ENCODE measurements at places on chromosomes 2 and 18. TPM values are rescaled to one million over a fixed set of nuclear protein-coding genes. Genes with fewer than 3 reads are reported as not detected.

MPP4 gene
- not detected for total RNA-seq

STEAP3 gene
- total RNA-seq = 43.8 TPM

CRYBA2 gene
- total RNA-seq = not detected

PIEZO2 gene
- 40.3 TPM for total RNA-seq

LYPD6B gene
- total RNA-seq = 0.79 TPM

IL1F10 gene
- total RNA-seq = not detected

DNA sequence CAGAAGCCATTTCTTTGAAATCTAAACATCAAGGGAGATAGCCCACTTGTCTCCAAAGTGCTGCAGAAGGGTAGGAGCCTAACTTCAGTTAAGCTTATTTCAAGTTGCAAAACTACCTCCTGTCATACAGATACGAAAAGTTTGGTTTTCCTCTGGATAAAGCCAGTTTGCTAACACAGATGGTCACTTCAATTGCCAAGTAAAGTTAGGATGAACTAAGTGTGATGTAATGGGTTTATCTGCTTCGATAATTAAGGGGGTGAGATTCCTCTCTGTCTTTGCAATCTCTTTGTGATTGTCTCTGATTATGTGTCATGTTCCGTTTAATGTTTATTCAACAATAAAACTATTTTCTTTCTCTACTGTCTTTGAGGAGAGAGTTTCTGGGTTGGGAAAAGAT, 156.4 kb downstream of the SLC39A10 start:
- H3K27me3 ChIP-seq = no peaks in the 10 kb centered on the region
- no peaks in the 10 kb centered on the region for H3K36me3 ChIP-seq
- no peak overlapping the region for H3K27ac ChIP-seq
- H3K4me3 ChIP-seq = no peak overlapping the region

GRCh38 chr2:165558832-165559231, 89.3 kb downstream of the CSRNP3 start:
- H3K27me3 ChIP-seq = no peaks in the 10 kb centered on the region
- H3K36me3 ChIP-seq = no peaks in the 10 kb centered on the region

GRCh38 chr2:222610746-222611145, 45.1 kb downstream of the FARSB start:
- no peaks in the 10 kb centered on the region for H3K4me1 ChIP-seq
- H3K36me3 ChIP-seq = no peaks in the 10 kb centered on the region
- H3K27me3 ChIP-seq = no peaks in the 10 kb centered on the region
- no peak overlapping the region for H3K27ac ChIP-seq
- no peak overlapping the region for H3K4me3 ChIP-seq

GRCh38 chr2:236214376-236214995, 46.3 kb upstream of the GBX2 start:
- DNase-seq = no peak
- peaks cover 10% of the 10 kb centered on the region for H3K27me3 ChIP-seq
- no peak overlapping the region for H3K27ac ChIP-seq
- H3K36me3 ChIP-seq = no peaks in the 10 kb centered on the region
- H3K4me1 ChIP-seq = no peaks in the 10 kb centered on the region

- H3K27me3 ChIP-seq = no peaks in the 10 kb centered on the region
- H3K4me3 ChIP-seq = no peak overlapping the region
- H3K4me1 ChIP-seq = no peaks in the 10 kb centered on the region
These were observed 435.2 kb downstream of the ARHGAP15 start for GRCh38 chr2:143564419-143564818.

- peak overlapping the region; percentile 97 for H3K27ac ChIP-seq
- peaks cover 4% of the 10 kb centered on the region for H3K4me1 ChIP-seq
- H3K36me3 ChIP-seq = no peaks in the 10 kb centered on the region
These were observed 503 bp downstream of the ANXA4 start for GRCh38 chr2:69742322-69742952.

DNA sequence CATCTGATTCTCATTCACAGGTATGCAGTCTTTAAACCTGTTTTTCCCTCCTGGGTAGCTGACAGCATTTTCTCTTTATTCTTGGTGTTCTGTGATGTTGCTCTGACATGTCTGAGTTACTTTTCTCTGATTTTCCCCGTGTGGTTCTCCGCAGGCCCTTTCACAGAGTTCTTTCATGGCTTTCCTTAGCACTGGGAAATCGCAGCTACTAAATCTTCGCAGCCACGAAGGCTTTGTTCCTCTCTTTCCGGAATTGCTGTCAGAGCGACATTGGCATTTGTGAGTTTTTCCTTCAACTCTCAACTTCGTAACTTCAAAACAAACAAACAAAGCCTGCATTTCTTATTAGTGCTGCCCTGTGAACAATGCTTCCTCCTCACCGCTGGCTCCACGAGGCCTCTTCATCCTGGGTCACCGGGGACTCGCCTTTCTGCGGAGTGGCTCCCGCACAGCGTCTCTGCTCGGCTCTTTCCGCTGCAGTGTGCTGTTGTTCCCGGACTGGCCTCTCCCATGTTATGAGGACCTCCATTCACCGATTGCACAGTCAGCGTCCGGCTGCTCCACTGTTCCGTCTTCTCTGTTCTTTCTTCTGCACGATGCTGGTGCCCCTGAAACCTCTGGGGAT, 16.1 kb downstream of the COLEC11 start:
- H3K27me3 ChIP-seq = no peaks in the 10 kb centered on the region
- no peaks in the 10 kb centered on the region for H3K4me1 ChIP-seq
- H3K4me3 ChIP-seq = no peak overlapping the region
- peak; percentile 25 for DNase-seq

- H3K36me3 ChIP-seq = peaks cover 26% of the 10 kb centered on the region
- H3K4me3 ChIP-seq = no peak overlapping the region
- no peak for DNase-seq
- H3K4me1 ChIP-seq = peaks cover 13% of the 10 kb centered on the region
- H3K27me3 ChIP-seq = no peaks in the 10 kb centered on the region
- peak overlapping the region; percentile 53 for H3K27ac ChIP-seq
These were observed 10.2 kb downstream of the SP3 start for GRCh38 chr2:173955004-173955403.

DNA sequence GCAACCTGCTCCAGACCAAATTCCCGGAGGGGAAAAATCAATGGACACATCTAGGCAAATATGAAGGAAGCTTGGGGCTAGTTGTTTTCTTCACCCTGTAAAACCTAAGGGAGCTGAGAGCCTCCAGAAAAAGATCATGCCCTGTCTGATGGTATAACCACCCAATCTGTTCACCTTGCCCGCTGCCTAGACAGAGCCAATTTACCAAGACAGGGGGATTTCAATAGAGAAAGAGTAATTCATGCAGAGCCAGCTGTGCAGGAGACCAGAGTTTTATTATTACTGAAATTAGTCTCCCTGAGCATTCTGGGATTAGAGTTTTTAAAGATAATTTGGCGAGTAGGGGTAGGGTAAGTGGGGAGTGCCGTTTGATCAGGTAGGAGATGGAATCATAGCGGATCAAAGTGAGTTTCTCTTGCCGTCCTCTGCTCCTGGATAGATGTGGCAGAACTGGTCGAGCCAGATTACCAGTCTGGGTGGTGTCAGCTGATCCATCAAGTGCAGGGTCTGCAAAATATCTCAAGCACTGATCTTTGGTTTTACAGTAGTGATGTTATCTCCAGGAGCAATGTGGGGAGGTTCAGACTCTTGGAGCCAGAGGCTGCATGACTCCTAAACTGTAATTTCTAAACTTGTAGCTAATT, 35.1 kb upstream of the B4GALT6 start:
- H3K27ac ChIP-seq = no peak overlapping the region
- no peak for DNase-seq
- peaks cover 1% of the 10 kb centered on the region for H3K4me1 ChIP-seq
- no peaks in the 10 kb centered on the region for H3K27me3 ChIP-seq
- no peak overlapping the region for H3K4me3 ChIP-seq

DNA sequence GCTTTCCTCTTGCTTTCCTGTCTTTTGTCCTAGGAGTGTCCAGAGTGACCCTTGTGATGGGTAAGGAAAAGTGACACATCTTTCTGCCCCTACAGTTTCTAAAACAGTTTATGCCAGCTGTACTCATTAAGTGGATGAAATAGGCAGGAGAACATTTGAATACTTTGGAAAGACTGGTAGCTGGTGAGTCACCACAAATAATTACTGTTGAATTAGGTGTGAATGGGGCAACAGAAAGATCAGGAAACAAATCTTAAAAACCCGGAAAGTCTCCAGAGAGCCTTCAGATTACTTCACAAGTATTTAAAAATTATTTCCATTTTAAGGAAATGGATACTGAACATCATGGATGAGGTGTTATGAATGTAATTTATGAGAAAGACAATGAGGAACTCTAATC, 278.5 kb downstream of the CLIP4 start:
- H3K27ac ChIP-seq = no peak overlapping the region
- DNase-seq = no peak
- no peak overlapping the region for H3K4me3 ChIP-seq
- H3K4me1 ChIP-seq = no peaks in the 10 kb centered on the region
- no peaks in the 10 kb centered on the region for H3K36me3 ChIP-seq

- no peaks in the 10 kb centered on the region for H3K36me3 ChIP-seq
- H3K27ac ChIP-seq = no peak overlapping the region
- no peak for DNase-seq
These were observed 77.1 kb downstream of the ADAM23 start for GRCh38 chr2:206520450-206520849.

DNA sequence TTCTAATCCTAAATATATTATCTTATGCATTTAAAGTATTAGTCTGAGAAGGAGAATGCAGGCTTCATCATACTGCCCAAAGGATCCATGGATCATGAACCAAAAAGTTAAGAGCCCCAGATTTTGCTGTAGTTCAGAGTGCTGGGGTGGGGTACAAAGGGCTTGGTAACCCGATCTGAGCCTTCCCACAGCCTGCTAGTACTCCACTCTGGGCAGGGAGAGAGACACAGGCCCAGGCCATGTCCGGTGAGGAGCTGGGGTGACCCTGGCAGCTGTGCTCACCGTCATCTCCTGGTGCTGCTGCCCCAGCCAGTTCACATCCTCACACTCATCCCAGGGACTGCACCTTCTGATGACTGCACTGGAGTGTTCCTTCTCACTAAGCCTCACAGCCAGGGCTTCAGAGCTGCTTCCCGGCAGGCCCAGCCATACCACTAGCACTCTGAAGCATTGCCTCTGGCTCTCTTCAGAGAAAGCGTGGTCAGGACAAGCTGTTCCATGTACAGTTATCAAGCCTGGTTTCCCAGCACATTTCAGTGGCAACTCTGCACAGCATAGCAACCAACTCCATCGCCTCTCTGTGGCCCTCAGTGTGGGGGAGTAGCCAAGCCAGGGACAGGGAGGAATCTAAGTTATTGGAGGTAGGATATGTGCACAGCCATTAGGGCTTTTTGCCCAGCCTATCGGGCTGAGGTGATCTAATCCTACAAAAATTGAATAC, 189.0 kb upstream of the CTAGE1 start:
- H3K36me3 ChIP-seq = no peaks in the 10 kb centered on the region
- no peak for DNase-seq
- no peak overlapping the region for H3K27ac ChIP-seq
- H3K4me1 ChIP-seq = peaks cover 8% of the 10 kb centered on the region
- no peaks in the 10 kb centered on the region for H3K27me3 ChIP-seq

GRCh38 chr18:8707556-8708300, 2.4 kb downstream of the MTCL1 start:
- no peaks in the 10 kb centered on the region for H3K36me3 ChIP-seq
- no peak overlapping the region for H3K27ac ChIP-seq
- no peak for DNase-seq
- no peak overlapping the region for H3K4me3 ChIP-seq

GRCh38 chr2:10083046-10083445, 2.8 kb upstream of the CYS1 start:
- no peak overlapping the region for H3K27ac ChIP-seq
- no peak overlapping the region for H3K4me3 ChIP-seq
- H3K36me3 ChIP-seq = no peaks in the 10 kb centered on the region
- H3K4me1 ChIP-seq = peaks cover 6% of the 10 kb centered on the region
- peaks cover 35% of the 10 kb centered on the region for H3K27me3 ChIP-seq

DNA sequence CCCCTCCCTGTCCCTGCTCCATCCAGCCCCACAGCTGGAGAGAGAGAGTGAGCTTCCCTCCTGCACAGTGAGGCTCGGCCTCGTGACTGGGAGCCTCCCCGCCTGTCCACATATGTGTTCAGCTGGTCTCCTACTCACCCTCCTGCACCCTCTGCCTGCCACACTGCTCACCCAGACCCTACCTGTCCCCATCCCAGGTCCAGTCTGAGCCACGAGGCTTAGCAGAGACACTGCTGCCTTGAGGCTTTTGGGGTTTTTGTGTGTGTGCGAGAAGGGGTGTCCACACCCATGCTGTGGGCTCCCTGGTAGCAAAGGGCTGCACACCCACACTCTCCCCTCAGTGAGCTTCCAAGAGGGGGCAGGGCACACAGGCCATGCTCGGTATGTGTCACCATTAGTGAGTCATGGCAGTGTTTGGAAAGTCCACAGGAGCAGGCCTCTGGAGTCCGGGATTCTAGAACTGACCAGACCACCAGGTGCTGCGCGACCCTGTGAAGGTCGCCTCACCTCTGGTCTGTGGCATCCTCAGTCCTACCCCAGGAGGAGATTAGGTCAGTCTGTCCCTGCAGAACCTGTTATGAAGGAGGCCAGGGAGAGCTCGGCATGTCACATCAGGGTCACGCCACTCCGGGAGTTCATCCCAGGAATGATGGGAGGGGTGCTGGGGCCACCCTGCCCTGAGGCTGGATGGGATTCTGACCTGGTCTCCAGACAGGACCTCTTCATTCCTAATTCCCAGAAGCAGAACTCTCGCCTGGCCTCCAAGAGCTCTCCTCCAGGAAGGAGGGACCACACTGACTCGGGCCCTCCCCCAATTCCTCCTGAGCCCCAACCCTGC, 39.9 kb upstream of the SMAD7 start:
- no peak for DNase-seq
- H3K4me1 ChIP-seq = peaks cover 42% of the 10 kb centered on the region
- H3K27me3 ChIP-seq = no peaks in the 10 kb centered on the region
- H3K4me3 ChIP-seq = no peak overlapping the region

- H3K27ac ChIP-seq = no peak overlapping the region
- DNase-seq = no peak
- H3K36me3 ChIP-seq = no peaks in the 10 kb centered on the region
- no peak overlapping the region for H3K4me3 ChIP-seq
These were observed 40.3 kb upstream of the RALBP1 start for GRCh38 chr18:9435041-9435440.

GRCh38 chr2:106159866-106160785, 34.0 kb downstream of the UXS1 start:
- H3K27ac ChIP-seq = peak overlapping the region; percentile 26
- no peaks in the 10 kb centered on the region for H3K27me3 ChIP-seq
- peaks cover 28% of the 10 kb centered on the region for H3K4me1 ChIP-seq
- peaks cover 6% of the 10 kb centered on the region for H3K36me3 ChIP-seq

DNA sequence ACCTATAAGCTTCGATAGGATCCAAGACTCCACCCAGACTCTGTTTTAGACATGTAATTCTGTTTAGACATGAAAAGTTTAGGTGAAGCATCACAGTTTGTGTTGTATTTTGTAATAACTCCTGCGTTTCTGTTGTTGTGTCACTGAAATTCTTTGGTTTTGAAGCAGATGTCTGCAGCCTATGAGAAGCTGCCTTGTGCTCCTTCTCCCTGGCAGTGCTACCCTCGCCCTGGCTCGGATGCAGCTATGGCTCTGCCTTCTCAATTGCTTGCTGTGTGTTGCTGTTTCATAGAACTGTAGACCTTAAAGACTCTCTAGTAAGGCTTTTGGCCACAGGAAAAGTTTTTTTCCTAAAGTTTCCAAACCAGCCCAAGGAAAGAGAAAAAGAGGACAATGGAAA, 40.2 kb upstream of the ZNF638 start:
- no peak for DNase-seq
- no peak overlapping the region for H3K4me3 ChIP-seq
- no peaks in the 10 kb centered on the region for H3K4me1 ChIP-seq
- no peak overlapping the region for H3K27ac ChIP-seq
- H3K36me3 ChIP-seq = no peaks in the 10 kb centered on the region
- no peaks in the 10 kb centered on the region for H3K27me3 ChIP-seq

All from left lung (tissue), 14 donors.